ENCODE measurements at places on chromosomes 16 and 17. TPM values are rescaled to one million over a fixed set of nuclear protein-coding genes. Genes with fewer than 3 reads are reported as not detected.
A peak's percentile ranks its signal among the peaks of the same experiment; 100 is the strongest.

SLC47A2 gene
- not detected for total RNA-seq

CNTNAP4 gene
- not detected for total RNA-seq

OR1A1 gene
- not detected for total RNA-seq

ICAM2 gene
- total RNA-seq: 60.3 TPM

SOX9 gene
- 4.4 TPM for total RNA-seq

TMEM238L gene
- not detected for total RNA-seq

USP6 gene
- 0.31 TPM for total RNA-seq

KRTAP9-8 gene
- total RNA-seq: not detected

DNA sequence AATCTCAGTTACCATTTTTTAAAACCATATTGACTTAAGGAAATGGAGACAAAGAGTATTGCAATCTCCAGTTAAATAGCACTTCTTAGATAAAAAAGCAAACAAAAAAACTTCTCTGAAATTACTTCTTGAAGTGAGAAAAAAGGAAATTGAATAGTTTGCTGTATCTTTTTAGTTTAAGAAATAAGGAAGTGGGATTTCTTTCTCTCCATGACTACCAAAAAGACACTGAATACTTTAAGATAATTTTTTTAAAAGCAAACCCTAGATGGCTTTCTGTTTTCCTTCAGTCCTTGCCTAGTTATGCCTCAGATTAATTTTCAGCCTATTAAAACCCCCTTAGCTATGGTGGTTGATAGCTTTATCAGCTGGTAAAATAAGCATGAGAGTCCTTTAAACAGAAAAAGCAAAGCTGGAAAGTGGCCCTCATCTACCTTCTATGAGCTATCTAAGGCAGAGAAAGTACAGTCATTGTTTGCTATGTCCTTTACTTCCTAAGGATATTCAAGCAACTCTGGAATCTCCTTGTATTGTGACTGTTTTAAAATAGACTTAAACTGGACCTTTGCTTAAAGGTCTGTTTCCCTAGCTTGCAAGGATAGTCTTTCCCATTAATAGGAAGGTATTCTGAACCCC, 28.6 kb downstream of the TPPP3 start:
- H3K27ac ChIP-seq: peak overlapping the region; percentile 21
- H3K36me3 ChIP-seq: no peaks in the 10 kb centered on the region
- no peak overlapping the region for H3K4me3 ChIP-seq
- no peaks in the 10 kb centered on the region for H3K27me3 ChIP-seq
- no peaks in the 10 kb centered on the region for H3K4me1 ChIP-seq

DNA sequence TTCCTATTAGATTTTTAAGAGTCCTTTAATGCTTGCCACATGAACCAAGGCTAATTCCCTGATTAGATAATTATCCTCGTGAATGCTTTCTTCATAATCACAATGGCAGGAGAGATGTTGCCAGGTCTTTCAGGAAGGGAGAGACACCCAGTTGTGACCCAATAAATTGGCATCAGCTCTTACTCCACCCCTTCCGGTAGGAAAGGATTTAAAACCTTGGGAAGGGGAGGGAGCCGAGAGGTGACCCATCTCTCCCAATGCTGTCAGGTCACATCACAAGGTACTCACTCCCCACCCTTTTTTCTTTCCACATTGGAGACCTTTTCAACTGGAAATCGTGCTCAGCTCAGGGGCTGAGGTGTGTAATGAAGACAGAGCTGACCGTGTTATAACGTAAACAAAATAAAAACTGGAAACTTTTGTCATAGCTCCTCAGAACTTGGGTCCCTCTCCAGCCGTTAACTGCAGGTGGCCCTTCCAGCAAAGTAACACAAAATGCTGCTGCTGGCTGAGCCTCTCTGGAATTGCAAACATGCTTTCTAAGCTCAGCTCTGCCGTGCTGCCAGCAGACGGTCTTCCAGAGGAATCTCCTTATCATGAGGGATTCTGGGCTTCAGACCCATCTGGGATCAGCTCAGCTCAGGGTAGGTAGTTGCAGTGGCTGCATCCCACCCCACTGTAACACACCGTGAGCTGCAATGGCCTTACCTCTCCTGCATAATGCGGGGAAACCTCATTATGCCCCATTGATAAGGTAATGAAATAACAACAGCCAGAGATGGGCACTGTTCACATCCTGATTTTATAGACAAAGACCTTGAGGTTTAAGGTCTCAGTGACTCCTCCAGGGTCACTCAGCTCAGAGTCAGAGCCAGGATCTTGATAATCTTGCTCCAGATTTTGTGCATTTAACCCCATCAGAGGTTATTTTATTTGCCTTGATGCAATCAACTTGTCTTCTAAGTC, 15.6 kb downstream of the TMEM100 start:
- H3K4me1 ChIP-seq: peaks cover 4% of the 10 kb centered on the region
- H3K36me3 ChIP-seq: no peaks in the 10 kb centered on the region
- no peaks in the 10 kb centered on the region for H3K27me3 ChIP-seq
- H3K27ac ChIP-seq: no peak overlapping the region

DNA sequence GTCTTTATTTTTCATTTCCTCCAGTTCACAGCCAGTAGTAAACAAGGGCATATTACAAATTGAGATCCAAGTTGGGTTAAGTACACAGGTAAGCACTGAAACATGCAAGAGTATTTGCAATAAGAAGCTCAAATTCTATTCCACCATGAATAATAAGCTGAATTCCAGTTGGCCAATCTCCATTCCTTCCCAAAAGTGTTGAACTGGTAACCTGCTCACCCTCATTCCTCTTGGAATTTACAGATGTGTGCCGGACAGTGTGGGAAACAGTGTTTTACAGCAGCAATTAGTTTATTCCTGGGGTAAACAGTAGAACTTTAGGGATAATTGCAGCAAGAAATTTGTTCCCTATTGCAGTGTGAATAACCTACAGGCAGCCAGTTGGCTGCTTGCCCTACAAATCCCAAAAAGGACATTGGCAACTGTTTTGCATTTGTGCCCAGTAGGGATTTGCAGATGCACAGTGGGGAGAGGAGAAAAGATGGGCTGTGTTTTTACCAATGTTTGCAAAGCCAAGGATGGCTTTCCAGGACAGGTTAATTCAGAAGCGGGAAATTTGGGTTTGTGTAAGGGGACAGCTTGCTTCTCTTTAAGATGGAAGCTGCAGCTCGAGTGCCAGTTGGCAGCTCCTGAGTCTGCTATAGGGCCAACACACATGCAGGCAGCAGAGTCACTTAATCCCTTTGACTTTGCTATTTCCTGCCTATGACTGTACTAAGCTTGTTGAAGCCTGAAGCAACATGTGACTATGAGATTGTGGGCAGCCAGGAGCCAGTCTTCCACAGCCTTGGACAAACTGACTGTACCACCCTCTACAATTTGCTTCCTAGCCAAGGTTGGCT, 318.9 kb downstream of the MAP2K6 start:
- DNase-seq: peak; percentile 86
- no peaks in the 10 kb centered on the region for H3K36me3 ChIP-seq
- H3K4me3 ChIP-seq: no peak overlapping the region
- no peaks in the 10 kb centered on the region for H3K27me3 ChIP-seq
- H3K27ac ChIP-seq: peak overlapping the region; percentile 26

DNA sequence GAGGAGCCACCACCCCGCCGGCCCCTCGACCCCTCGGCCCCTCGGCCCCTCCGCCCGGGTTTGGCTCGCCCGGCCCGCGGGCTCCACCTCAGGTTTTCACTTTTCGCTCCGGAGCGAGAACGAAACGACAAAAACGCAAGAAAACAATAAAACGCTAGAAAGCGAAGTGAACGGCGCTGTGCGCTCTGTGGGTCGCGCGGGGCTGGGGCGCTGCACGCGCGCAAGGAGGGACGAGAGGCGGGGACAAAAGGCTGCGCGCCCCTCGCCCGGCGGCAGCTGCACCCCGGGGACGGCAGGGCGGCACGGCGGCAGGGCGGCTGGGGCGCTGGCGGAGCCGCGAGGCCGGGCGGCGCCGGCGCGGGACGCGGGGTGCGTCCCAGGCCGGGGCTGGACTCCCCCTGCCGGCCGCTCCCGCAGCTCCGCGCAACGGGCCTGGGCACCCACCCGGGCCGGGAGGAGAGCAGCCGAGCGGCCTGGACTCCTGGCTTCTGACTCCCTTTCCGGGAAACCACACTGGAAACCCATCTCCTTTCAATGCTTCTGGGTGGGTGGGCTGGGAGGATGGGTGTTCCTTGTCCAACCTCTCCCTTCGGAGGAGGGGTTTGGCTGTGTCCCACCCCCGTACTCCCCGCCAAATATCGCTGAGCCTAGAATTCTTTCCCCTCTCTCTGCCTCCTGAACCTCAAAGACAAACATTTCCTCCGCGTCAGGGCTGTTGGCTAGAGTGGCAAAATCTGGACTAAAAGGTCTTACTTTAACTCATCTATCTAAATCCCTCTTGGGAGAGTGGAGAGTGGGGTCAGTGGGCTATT, 9.9 kb downstream of the TBX2 start:
- H3K27ac ChIP-seq: no peak overlapping the region
- H3K36me3 ChIP-seq: peaks cover 18% of the 10 kb centered on the region
- DNase-seq: peak; percentile 93
- no peaks in the 10 kb centered on the region for H3K4me1 ChIP-seq
- H3K4me3 ChIP-seq: peak overlapping the region; percentile 49

DNA sequence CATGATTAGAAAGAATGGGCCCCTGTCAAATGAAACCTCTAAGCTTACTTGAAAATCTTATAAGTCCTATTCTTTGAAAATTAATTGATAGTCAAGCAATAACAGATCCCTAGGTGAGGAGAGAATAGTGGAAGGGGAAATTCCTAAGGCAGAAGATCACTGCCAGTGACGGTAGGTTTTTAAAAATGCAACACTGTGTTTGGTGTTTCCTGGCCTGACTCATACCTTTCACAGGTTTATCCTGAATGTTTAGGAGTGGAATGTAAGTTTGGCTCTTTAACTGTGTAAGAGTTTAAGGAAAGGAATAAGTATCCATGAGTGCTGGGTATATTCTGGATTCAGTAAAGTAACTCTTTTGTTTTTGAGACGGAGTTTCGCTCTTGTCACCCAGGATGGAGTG, 23.8 kb downstream of the HAPSTR1 start:
- no peak overlapping the region for H3K4me3 ChIP-seq
- peaks cover 16% of the 10 kb centered on the region for H3K4me1 ChIP-seq
- no peak for DNase-seq
- H3K36me3 ChIP-seq: peaks cover 5% of the 10 kb centered on the region
- H3K27ac ChIP-seq: no peak overlapping the region

DNA sequence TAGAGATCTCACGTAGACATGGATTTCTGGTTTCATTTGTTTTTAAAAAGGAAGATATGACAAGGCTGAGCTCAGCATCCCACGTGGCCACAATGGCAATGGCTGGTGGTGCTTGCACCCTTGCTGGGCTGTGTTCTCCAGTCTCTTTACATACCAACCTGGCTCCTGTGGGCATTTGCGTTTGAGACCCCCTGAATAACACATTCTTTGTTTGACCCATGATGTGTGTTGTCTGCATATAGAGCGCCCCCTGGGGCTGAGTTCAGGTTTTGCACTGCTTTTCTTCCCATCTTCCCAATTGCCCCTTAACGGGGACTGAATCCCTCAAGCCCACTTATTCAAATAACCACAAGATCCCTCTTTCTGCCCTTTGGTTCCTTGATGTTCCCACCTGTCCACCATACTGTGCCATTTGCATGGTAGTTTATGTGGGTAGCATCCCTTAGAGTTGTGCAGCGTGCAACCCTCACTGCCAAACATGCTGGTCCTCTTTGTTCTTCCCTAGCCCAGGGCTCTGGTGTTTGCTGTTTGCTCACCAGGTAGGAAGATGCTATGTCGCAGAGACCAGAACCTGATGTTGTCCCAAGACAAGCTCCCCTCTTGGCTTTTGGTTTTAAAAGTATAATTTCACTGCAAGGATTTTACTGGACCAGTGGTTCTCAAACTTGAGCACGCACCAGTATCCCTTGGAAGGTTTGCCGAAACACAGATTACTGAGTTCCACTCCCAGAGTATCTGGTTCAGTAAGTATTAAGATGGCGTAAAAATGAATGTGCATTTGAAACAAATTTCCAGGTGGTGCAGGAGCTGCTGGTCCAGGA, 38.5 kb upstream of the NKD1 start:
- H3K36me3 ChIP-seq: no peaks in the 10 kb centered on the region
- DNase-seq: no peak
- no peaks in the 10 kb centered on the region for H3K27me3 ChIP-seq
- H3K4me1 ChIP-seq: no peaks in the 10 kb centered on the region
- H3K4me3 ChIP-seq: no peak overlapping the region

DNA sequence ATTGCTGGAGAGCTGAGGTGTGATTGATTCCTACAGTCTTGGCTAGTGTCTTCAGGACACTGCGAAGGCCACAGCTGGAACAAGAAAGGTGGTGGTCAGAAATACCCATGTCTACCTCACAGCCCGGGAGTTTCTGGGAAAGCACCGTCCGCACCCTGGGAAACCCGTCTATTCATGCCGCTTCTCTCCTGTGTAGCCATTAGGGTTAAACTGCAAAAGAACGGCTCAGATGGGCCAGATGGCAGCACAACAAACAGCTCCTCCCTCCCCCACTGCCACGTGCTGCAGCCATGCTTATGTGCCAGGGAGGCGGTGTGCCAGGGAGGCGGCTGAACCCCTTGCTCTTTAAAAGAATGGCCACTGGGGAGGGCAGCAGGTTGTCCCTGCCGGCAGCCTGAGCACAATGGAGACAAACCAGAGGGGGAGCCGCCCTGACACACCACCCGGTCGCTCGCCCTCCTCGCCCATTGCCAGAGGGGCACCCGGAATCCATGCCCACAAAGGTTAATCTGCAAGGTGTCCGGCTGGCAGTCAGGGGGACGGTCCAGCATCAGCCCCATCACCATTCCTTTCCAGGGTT, 65.2 kb downstream of the CYTH1 start:
- no peak overlapping the region for H3K4me3 ChIP-seq
- H3K36me3 ChIP-seq: no peaks in the 10 kb centered on the region
- DNase-seq: peak; percentile 80
- no peaks in the 10 kb centered on the region for H3K27me3 ChIP-seq

GRCh38 chr16:67482233-67482924, 968 bp downstream of the AGRP start:
- peak overlapping the region; percentile 86 for H3K27ac ChIP-seq
- DNase-seq: no peak
- peaks cover 2% of the 10 kb centered on the region for H3K4me1 ChIP-seq
- no peak overlapping the region for H3K4me3 ChIP-seq
- no peaks in the 10 kb centered on the region for H3K27me3 ChIP-seq

DNA sequence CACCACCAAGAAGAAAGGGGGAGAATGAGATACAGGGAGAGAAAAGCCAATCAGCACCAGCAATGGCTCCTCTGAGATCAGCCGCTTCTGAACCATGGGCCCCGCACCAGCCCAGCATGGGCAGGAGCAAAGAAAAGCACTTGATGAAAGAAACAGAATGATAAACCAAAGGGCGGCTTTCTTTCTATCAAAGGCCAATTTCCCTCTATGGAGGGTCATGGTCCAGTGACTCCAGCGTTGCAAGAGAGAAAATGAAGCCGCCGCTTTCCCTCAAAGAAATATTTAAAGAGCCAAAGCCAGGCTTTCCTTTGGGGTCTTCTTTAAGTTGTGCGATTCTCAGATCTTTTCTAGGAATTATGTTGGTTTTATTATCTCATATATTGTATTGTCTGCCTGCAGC, 84.8 kb upstream of the CACNG5 start:
- no peak for DNase-seq
- H3K27ac ChIP-seq: no peak overlapping the region
- H3K4me3 ChIP-seq: no peak overlapping the region
- H3K36me3 ChIP-seq: peaks cover 3% of the 10 kb centered on the region
- H3K4me1 ChIP-seq: peaks cover 2% of the 10 kb centered on the region

Measured in lung (tissue), 17 donors.